ENCODE measurements at places on chromosomes 7 and 10.

- no peak for DNase-seq
These were observed 616.1 kb downstream of the LRMDA start for GRCh38 chr10:76047521-76047920.

DNA sequence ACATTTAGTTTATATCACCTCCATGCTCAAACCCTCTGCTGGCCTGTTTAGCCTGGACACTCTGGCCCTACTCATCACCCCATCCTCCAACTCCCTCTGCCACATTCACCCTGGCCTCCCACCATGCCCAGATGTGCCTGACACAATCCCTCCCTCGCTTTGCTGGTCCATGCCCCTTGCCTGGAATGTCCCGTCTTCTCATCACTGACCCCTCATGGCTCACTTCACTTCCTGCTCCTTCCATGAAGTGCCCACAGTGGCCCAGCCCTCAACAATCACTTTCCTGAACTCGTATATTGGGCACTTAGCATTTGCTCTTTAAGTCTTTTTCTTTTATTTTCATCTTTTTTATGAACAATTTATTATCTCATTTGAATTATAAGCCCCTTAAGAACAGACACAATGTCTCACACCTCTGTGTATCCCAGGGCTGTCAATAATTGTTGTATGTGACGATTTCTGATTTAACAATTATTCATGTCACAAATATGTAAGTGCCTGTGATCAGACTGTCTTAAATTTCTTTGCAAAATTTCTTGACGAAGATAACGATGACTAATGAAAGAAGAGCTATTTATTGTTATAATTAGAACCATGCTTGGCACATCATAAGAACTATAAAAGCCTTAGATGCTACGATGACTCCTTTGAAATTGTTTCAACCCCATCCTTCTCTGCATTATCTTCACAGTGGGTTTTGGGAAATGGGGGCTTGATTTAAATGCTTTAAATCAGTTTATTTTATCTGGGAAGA, 209.9 kb upstream of the YAE1 start:
- no peak for DNase-seq

- DNase-seq = no peak
These were observed 156.5 kb upstream of the HDAC9 start for GRCh38 chr7:18338910-18339523.

DNA sequence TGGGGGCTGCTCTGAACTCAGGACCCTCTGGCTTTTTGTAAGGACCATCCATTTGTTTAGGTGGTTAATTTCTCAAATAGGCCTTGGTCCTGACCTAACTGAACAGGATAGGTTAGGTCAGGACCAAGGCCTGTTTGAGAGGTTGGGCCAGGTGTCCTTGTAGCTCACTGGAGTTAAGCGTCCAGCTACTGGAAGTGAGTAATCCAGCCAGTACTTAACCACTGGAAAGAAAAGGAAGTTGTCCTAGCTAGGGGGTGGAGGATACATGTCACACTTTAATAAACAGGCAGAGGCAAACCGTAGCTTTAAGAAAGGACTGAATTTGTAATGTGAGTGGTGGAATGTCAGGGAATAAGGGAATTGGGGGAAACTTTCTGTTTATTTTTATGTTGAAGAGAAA, 96.0 kb downstream of the GPR85 start:
- DNase-seq = no peak

DNA sequence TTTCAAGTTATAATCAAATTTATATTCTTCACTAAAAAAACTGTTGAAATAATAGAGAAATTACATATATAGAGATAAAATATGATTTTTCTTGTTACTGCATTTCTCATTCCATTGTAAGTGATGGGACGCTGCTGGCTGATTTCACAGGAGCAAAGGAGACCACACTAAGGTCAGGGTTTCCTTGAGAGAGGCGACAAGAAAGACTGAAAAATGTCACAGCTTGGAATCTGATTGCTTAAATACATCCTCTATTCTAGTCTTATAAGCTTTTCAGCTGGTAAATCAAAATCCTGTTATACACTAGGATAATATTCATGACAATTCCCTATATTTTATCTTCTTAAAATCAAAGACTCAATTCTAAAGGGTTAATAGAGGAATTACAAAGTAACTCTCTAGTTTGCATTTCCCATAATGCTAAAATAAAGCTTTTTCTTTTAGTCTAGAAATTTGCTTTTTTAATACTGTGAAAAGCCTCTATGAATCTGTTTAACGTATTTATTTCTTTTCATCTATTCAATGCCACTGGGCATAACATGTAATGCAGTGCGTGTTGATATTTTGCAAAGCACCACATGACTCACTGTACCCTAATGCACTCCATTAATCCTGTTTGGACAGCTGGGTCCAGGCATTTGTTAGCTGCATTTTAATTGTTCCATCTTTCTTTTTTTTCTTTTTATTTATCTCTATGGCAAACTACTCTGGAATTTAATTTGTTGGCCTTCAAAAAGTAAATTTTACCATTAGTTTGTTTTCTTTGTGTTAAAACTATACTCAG, 81.7 kb downstream of the RNF32 start:
- no peak for DNase-seq

DNA sequence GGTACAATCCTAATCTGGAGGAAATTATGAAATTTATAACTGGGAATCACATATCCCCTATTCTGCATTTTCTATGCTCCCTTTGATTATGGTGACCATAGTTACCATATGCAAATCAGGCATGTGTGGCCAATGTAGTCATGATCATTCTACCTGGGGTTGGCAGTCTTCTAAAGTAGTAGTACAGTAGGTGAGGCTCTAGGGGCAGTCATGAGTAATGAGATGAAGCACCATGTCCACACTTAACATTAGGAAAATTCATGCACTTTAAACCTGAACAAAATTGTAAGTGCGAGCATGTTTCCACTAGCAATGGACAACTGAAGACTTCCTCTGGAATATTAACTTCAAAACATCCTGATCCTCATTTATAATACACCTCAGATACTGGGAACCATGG, 545.9 kb downstream of the SUGCT start:
- no peak for DNase-seq

DNA sequence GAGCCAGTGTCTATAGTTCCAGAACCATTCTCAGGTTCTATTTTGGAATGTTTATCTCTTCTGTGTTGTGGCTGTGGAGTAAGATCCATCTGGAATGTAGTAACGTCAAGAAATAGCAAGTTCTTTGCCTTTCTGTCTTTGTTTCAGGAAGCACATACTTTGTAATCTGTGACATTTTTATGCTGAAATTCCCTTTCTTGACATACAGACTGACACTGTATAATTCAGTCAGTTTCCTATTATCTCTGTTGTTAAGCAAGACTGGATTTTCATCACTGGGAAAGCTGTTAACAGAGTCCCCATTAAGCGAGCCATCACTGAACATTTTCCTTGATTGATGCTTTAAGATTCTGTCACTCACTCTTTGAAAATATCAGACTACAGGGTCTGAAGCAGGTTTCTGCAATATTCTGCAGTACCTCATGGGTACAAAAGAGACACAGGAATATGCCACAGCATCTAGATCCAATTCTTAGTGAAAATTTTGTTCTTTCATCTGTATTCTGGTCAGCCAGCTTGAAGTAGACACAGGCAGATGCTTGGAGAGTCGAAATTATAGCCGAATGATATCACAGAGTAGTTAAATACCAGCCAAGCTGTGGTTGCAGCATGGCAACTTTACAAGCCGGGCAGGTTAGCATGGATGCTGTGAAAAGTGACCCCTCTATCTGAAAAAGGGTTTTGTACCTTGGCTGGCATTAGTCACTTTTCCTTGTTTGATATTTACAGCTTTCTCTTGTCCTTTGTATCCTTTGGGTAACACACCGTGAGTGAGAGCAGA, 62.6 kb downstream of the CACNB2 start:
- no peak for DNase-seq

- peak; percentile 14 for DNase-seq
These were observed 199.9 kb downstream of the EVX1 start for GRCh38 chr7:27442455-27442854.

- DNase-seq = no peak
These were observed 43.1 kb upstream of the GPAM start for GRCh38 chr10:112226439-112227248.

GRCh38 chr10:49162761-49163310, 25.4 kb downstream of the TMEM273 start:
- DNase-seq = no peak

GRCh38 chr10:105844676-105845570, 1203.8 kb downstream of the SORCS3 start:
- no peak for DNase-seq

- DNase-seq = no peak
These were observed 213.8 kb upstream of the ZNF804B start for GRCh38 chr7:88545663-88546062.

DNA sequence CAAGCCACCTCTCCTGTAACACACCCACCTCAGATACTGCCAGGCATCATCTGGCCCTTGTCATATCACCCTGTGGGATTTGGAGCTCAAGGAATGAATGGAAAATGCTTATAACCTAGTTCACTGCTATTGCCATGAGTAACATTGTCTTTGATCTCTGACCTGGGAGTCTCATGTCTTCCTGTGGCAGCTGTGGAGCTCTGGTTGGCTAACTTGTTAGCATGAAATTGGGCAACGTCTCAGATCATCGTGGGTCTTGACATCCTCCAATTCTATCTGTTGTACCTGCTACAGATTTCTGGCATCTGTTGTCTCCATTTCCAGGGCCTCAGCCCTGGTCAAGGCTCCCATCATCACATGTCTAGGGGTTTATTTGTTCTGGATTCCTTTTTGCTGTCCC, 2.2 kb upstream of the TMEM270 start:
- DNase-seq = no peak

DNA sequence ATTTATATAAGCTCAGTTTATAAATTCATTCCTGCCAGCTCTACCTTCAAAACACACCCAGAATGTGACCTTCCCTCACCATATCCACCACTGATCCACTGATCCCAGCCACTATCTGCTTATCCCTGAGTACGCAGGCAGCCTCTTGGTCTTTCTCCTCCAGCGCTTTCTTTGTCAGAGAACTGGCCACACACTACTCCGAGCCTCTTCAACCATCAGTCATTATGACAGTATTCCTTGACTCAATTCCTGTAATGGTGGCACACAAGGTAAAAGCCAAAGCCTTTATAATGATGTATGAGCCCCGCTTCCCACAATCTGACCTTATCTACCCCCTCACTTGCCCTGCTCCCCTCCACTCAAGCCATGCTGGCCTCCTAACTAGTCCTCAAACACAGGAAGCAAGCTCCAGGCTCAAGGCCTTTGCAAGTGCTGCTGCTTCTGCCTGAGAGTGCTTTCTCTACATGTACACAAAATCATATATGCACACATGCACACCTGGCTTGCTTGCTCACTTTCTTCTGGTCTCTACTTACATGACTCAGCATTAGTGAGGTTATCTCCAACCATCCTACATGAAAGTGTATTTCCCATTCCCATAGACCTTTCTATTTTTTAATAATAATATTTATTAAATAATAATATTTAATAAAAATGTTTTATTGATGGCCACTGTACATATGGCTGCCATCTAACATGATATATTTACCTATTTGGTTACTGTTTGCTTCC, 150.4 kb upstream of the FEZF1 start:
- DNase-seq = no peak

GRCh38 chr7:66921396-66921917, 432 bp downstream of the TMEM248 start:
- no peak for DNase-seq

- DNase-seq = no peak
These were observed 321.1 kb upstream of the NPVF start for GRCh38 chr7:25549271-25549921.

GRCh38 chr7:38938001-38938485, 29.1 kb upstream of the VPS41 start:
- no peak for DNase-seq

DNA sequence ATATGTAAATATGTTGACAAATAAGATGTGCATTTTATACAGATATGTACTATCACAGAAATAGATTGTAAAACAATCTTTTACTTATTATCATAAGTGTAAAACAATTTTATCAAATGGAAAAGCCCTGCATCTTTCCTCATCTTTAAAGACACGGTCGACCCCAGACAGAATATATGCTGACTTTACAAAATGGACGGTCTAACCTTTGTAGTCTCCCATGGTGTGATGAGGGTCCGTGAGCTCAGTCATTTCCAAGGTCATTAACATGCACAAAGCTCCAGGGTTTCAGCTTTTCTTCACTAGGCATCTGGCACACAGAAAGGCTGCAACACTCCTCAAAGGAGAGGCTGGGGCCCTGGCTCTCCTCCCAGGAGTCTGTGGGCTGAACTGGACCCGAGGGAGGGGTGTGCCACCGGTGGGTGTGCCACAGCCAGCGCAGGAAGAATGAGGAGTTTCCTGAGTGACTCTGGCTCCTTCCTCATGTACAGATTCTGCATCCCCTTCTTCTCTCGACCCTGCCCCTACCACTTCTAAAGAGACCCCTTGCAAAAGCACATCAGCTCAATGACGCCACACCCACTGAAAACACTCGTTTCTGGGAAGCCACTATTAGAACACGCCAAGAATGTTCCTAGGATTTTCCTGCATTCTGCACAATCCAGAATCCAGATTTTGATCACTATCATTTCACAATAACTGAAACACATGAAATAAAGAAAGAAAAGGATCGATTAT, 26.2 kb upstream of the ABLIM1 start:
- no peak for DNase-seq

DNA sequence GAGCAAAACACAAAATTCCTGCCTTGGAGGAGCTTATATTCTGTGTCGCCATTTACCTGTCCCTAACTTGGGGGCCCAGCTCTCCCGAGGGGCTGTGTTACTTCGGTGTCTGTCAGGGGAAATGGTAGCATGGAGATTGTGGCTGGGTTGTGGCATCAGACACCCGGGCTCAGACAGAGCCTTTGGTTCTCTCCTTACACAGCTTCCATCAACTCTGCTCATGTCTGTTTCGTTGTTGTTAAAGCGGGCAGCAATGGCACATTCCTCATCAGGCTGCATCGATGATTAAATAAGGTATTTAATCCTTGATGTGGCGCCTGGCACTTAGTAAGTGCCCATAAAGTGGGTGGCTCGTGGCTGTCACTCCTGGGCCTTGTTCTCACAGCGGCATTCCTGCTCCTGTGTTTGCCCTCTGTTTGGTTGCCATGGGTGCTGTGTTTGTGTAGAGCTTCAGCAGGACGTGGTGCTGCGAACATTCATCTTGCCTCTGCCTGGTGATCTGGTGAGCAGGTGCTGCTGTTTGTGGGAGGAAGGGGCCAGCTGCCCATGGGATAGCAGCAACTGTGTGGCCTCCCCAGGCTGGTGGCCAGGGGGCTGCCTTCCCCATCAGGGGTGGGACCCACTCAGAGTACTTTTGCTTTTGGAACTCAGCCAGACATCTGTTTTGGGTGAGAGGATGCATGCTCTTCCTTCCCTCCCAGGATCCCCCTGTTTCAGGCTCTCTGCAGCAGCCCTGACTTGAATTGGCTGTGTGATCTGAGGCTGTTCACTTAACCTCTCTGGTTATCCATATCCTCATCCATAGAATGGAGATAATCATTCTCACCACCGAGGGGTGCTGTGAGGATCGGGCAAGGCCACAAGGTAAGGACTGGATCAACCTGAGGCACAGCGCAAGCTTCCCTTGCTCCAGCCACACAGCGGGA, 207.2 kb upstream of the SVIL start:
- DNase-seq = no peak
